ENCODE measurements at places on chromosomes 7 and 10.

- H3K27me3 ChIP-seq: no peaks in the 10 kb centered on the region
- H3K4me3 ChIP-seq: no peak overlapping the region
- H3K36me3 ChIP-seq: no peaks in the 10 kb centered on the region
- no peaks in the 10 kb centered on the region for H3K4me1 ChIP-seq
- DNase-seq: no peak
- H3K27ac ChIP-seq: no peak overlapping the region
Measured at GRCh38 chr7:112331492-112331891, 118.8 kb upstream of the IFRD1 start.

DNA sequence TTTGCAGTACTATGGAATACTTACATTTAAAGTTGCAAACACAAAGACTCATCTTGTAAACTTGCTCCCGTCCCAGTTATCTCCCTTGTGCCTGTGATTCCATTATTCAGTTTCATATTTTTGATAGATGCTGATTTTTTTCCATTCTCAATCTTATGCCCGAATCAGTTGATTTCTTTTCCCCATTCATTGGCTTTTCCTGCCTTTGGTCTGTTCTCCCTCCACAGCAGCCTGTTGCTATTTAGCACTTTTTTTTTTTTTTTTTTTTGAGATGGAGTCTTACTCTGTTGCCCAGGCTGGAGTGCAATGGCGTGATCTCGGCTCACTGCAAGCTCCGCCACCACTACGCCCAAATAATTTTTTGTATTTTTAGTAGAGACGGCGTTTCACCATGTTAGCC lies 78.0 kb downstream of the ABCC2 start:
- no peaks in the 10 kb centered on the region for H3K27me3 ChIP-seq
- no peak overlapping the region for H3K4me3 ChIP-seq
- H3K27ac ChIP-seq: no peak overlapping the region
- H3K36me3 ChIP-seq: no peaks in the 10 kb centered on the region

- H3K27me3 ChIP-seq: no peaks in the 10 kb centered on the region
- H3K36me3 ChIP-seq: no peaks in the 10 kb centered on the region
- H3K4me1 ChIP-seq: no peaks in the 10 kb centered on the region
- no peak overlapping the region for H3K4me3 ChIP-seq
- no peak overlapping the region for H3K27ac ChIP-seq
Measured at GRCh38 chr7:47654672-47655298, 72.9 kb upstream of the TNS3 start.

DNA sequence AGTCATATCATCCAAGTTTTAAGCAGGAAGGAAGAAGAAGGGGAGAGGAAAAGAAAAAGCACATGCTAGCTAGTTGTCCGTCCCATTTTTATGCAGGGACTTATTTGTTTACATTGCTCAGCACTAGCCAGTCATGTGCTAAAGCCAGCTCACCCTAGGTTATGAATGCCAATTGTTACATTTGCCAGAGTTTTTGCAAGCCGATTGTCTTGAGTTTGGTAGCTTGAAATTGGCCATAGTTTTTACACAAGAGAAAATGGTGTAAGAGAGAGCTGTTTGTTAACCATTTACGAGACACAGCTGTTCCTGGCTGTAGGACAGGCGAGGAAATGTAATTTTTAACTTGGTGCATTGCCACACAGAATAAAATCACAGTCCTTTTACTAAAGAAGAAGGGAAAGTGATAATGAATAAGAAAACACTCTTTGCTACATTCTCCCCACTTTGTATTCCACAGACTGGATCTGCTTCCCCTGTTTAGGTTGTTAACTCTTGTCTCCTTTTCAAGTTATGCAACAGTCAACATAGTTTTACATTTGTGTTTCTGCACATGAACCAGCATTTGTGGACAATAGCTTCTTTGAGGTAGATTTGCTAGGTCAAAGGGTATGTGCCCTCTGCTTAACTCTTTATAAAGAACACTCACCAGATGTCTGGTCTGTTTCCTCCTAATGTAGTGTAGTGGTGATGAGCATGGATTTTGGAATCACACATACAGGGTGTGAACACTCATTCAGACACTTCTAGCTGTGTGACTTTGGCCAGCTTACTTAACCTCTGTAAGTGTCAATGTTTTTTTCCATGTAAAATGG lies 357.2 kb downstream of the LRMDA start:
- DNase-seq: no peak
- H3K4me3 ChIP-seq: no peak overlapping the region
- H3K36me3 ChIP-seq: no peaks in the 10 kb centered on the region
- no peaks in the 10 kb centered on the region for H3K27me3 ChIP-seq
- H3K27ac ChIP-seq: no peak overlapping the region

DNA sequence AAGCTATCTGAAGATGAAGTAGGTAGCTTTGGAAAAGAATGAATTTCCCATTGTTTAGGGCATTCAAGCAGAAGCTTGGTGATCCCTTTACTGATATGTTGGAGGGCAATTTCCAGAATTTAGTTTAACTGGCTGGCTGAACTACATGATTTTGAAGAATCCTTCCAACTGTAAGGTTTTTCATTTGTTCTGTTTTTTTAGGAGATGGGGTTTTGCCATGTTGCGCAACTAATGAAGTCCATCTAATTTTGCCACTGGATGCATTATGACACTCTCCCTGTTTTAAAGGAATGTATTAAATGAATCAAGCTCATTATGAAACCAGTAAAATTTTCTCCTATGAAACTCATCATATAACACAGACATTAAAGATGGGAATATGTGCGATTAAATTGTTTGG lies 6.1 kb upstream of the DDX50 start:
- DNase-seq: no peak
- peaks cover 1% of the 10 kb centered on the region for H3K4me1 ChIP-seq
- H3K36me3 ChIP-seq: no peaks in the 10 kb centered on the region
- no peak overlapping the region for H3K4me3 ChIP-seq
- no peaks in the 10 kb centered on the region for H3K27me3 ChIP-seq

GRCh38 chr7:155999631-156000489 lies 187.6 kb upstream of the SHH start:
- H3K36me3 ChIP-seq: no peaks in the 10 kb centered on the region
- no peaks in the 10 kb centered on the region for H3K27me3 ChIP-seq
- peaks cover 23% of the 10 kb centered on the region for H3K4me1 ChIP-seq
- no peak for DNase-seq

DNA sequence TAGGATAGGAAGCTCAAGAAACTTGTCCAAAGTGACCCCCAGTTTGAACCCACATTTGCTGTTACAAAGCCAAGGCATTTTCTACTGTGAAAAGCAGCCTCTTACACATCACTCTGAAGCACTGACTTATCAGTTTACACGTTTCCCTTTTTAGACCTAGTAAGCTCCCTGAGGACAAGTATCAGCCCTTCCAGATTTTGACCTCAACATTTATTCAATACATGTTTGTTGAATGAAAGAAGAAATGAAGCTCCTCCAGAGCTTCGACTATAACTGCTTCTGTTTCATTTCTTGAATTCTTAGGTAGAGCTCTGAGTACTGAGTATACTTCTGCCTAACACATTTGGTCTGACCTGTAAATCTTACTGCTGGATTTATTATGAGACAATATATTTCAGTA lies 2.7 kb downstream of the WASL start:
- DNase-seq: no peak
- no peak overlapping the region for H3K27ac ChIP-seq

GRCh38 chr7:98456866-98457265 lies 56.0 kb upstream of the BAIAP2L1 start:
- no peak overlapping the region for H3K27ac ChIP-seq
- no peaks in the 10 kb centered on the region for H3K4me1 ChIP-seq
- H3K4me3 ChIP-seq: no peak overlapping the region
- DNase-seq: no peak
- H3K27me3 ChIP-seq: no peaks in the 10 kb centered on the region
- H3K36me3 ChIP-seq: no peaks in the 10 kb centered on the region

- H3K27me3 ChIP-seq: no peaks in the 10 kb centered on the region
- H3K4me3 ChIP-seq: no peak overlapping the region
- no peak overlapping the region for H3K27ac ChIP-seq
- DNase-seq: no peak
- H3K4me1 ChIP-seq: no peaks in the 10 kb centered on the region
Measured at GRCh38 chr7:10571759-10572158, 401.9 kb upstream of the PHF14 start.

DNA sequence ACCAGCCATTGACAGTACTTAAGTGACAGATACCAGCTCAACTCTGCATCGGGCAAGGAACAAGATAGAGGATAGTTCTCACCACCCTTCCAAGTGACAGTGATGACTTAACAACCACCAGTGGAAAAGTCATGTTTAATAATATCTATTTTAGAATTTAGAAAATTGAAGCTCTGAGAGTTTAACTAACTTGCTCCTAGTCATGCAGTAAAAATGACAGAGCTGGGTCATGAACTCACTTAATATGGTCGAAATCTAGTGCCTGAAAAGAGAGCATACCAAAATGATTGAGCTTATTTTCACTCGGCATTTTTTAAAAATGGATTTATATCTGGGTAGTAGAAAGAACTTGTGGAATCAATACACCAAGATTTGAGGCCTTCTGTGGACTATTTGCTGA lies 367.8 kb upstream of the IGFBP3 start:
- H3K4me3 ChIP-seq: no peak overlapping the region
- H3K36me3 ChIP-seq: no peaks in the 10 kb centered on the region
- no peaks in the 10 kb centered on the region for H3K4me1 ChIP-seq
- no peak overlapping the region for H3K27ac ChIP-seq
- no peak for DNase-seq

DNA sequence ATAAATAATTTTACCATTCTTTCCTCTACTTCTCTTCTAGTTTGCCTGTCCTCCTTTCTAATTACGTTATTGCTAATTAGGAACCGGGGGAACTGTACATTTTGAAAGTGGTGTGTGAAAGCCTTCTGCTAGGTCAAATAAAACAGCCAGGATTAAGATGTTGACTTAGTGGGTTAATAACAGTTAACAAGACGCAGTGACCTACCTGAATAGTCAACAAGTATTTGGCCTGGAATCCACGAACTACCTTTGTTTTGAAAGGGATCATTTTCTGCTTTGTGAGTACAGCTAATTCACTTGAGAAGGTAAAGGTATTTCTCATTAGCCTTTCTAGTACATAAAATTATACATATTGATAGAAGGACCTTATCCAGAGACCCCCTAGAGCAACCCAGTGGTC lies 139.9 kb downstream of the COL28A1 start:
- H3K27me3 ChIP-seq: no peaks in the 10 kb centered on the region
- H3K4me3 ChIP-seq: no peak overlapping the region
- H3K4me1 ChIP-seq: no peaks in the 10 kb centered on the region
- H3K36me3 ChIP-seq: no peaks in the 10 kb centered on the region

GRCh38 chr7:442457-442856 lies 77.2 kb downstream of the PDGFA start:
- H3K4me3 ChIP-seq: no peak overlapping the region
- H3K27ac ChIP-seq: no peak overlapping the region
- no peaks in the 10 kb centered on the region for H3K36me3 ChIP-seq
- no peaks in the 10 kb centered on the region for H3K4me1 ChIP-seq

GRCh38 chr10:8037941-8038894 lies 16.3 kb upstream of the GATA3 start:
- no peak overlapping the region for H3K4me3 ChIP-seq
- H3K27ac ChIP-seq: no peak overlapping the region
- peaks cover 59% of the 10 kb centered on the region for H3K27me3 ChIP-seq

GRCh38 chr7:73850781-73851207 lies 8.5 kb upstream of the METTL27 start:
- no peaks in the 10 kb centered on the region for H3K27me3 ChIP-seq
- no peak overlapping the region for H3K4me3 ChIP-seq
- no peaks in the 10 kb centered on the region for H3K36me3 ChIP-seq
- H3K4me1 ChIP-seq: peaks cover 5% of the 10 kb centered on the region
- no peak overlapping the region for H3K27ac ChIP-seq
- no peak for DNase-seq

GRCh38 chr7:233249-234035 lies 41.1 kb downstream of the FAM20C start:
- DNase-seq: no peak
- no peaks in the 10 kb centered on the region for H3K36me3 ChIP-seq
- H3K4me3 ChIP-seq: no peak overlapping the region
- H3K27me3 ChIP-seq: no peaks in the 10 kb centered on the region

DNA sequence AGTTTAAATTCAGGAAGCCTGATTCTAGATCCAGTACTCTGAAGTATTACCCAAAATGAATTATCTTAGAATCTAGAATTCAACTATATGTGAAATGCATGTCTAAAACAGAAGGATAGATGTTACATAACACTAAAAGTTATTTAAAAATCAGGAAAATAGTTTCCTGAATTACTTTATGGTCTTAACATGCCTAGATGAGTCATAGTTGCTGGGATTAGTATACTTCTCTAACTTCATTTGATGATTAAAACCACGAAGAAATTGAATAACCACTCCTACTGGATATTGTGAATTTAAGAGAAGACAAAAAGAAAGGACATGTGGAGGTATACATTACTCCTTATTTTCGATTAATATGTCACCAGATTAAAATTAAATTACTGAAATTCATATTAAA lies 65.5 kb downstream of the ATAD1 start:
- no peak overlapping the region for H3K27ac ChIP-seq
- H3K4me1 ChIP-seq: no peaks in the 10 kb centered on the region
- no peak overlapping the region for H3K4me3 ChIP-seq
- DNase-seq: no peak
- no peaks in the 10 kb centered on the region for H3K27me3 ChIP-seq

DNA sequence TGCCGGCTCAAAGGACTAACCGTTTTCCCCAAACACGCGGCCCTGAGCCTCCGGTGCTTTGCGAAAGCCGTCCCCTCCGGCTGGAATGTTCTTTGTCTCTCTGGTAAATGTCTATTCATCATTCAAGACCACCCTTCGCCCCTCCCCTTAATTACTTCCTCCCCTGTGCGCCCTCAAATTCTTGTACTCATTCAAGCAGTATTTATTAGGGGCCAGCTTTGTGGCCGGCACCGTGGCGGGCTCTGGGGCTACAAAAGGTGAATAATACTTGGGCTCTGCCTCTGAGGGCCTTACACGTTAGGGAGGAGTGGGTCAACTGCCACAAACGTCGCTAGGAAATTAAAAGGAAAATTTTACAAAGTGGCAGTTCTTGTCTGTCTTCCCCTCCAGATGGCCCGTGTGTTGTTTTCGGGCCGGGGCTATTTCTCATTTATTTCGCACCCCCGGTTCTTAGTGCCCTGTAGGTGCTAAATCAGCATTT lies 1.5 kb upstream of the MEST start:
- H3K36me3 ChIP-seq: no peaks in the 10 kb centered on the region
- no peak overlapping the region for H3K4me3 ChIP-seq
- H3K27me3 ChIP-seq: peaks cover 3% of the 10 kb centered on the region
- H3K4me1 ChIP-seq: peaks cover 10% of the 10 kb centered on the region

DNA sequence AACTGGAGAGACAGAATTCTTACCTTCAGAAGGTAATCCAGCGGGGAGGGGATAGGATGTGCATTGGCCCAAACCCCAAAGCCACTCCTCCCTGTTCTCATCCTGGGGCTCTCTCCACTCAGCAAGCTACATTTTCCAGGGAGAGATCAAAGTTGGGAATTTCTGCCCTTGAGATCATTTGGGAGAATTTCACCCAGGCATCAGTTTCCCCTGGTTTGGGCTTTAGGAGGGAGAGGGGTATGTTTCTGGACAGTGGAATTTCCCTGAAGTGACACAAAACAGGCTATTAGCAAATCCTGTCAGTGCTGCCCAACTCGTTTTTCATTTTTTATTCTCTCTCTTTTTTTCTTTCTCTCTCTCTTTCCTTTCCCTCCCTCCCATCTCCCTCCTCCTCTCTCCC lies 35.7 kb downstream of the CYP17A1 start:
- H3K4me3 ChIP-seq: no peak overlapping the region
- H3K36me3 ChIP-seq: peaks cover 59% of the 10 kb centered on the region
- peaks cover 10% of the 10 kb centered on the region for H3K4me1 ChIP-seq
- no peak overlapping the region for H3K27ac ChIP-seq
- H3K27me3 ChIP-seq: no peaks in the 10 kb centered on the region

- H3K36me3 ChIP-seq: no peaks in the 10 kb centered on the region
- DNase-seq: no peak
- H3K27ac ChIP-seq: no peak overlapping the region
- no peaks in the 10 kb centered on the region for H3K4me1 ChIP-seq
Measured at GRCh38 chr10:112613620-112614019, 166.6 kb downstream of the VTI1A start.
